ENCODE measurements at places on chromosomes 12 and 14.

- no peak for DNase-seq
These were observed 34.2 kb upstream of the PLEKHA5 start for GRCh38 chr12:19095331-19095730.

DNA sequence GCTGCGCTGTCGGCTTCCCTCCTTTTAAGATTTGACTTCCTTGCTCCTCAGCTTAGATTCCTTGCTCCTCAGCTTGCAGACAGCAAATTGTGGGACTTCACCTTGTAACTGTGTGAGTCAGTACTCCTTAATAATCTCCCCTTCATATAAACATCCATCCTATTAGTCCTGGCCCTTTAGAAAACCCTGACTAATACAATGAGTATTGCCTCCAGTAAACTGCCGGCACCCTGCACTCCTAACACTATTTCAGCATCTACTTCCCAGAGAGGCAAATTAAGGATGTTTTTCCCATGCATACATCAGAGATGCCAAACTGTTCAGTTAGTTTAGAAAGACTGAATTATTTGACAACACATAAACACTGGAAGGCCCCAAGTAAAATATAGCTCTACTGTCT lies 611.3 kb upstream of the TMEM132C start:
- DNase-seq: peak; percentile 10

DNA sequence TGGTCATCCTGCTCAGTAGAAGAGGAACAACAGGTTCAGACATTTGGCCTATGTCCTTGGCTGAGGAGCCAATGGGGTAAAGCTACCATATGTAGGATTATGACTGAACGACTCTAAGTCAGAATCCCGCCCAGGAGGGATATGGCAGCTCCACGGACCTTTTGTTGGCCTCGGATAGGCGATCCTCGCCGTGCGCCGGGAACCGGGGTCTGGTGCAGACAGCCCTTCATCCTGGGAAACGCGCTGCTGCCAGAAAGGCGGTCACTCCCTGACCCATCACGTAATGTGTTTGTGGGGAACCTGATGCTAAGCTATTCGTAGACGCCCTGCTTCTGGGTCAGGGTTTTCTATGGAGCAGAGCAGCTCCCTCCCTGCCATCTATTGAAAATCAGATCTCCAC lies 178.9 kb upstream of the ALG10B start:
- DNase-seq: no peak

DNA sequence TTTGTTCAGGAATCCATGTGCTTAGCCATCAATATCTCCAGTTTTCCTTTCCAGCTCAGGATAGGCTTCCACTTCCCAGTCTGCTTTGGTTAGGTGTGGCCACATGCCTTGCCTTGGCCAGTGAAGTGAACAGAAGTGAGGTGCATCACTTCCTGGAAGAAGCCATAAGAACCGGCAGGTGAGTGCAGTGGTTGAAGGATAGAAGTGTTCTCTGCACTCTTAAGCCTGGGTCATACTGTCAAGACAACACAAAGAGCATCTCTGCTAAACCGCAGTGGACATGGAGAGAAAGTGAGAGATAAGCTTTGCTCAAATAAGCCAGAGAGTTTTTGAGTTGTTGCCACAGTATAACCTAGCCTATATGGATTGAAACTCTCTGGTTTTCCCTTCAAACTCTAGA lies 11.4 kb downstream of the GNG2 start:
- DNase-seq: no peak

DNA sequence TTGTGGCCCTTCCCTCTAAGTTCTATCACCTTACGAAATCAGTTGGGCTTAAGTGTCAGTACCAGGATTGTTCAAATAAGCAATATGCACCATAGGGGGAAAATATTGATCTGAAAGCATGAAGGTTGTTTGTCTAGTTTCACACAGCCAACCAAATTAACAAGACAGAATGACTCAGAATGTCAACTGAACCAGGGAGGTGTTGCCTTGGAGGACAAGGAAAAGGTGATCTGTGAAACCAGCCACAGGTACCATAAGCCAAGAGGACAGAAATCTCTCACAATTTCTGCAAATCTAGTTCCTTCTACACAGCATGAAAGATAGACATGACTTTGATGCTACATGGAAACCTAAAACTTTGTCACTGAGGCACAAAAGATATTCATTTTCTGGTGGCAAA lies 297.9 kb downstream of the BCL11B start:
- DNase-seq: no peak

GRCh38 chr14:91135039-91135438 lies 21.2 kb downstream of the DGLUCY start:
- no peak for DNase-seq

GRCh38 chr12:9745199-9745598 lies 12.3 kb upstream of the CLECL1 start:
- DNase-seq: no peak

DNA sequence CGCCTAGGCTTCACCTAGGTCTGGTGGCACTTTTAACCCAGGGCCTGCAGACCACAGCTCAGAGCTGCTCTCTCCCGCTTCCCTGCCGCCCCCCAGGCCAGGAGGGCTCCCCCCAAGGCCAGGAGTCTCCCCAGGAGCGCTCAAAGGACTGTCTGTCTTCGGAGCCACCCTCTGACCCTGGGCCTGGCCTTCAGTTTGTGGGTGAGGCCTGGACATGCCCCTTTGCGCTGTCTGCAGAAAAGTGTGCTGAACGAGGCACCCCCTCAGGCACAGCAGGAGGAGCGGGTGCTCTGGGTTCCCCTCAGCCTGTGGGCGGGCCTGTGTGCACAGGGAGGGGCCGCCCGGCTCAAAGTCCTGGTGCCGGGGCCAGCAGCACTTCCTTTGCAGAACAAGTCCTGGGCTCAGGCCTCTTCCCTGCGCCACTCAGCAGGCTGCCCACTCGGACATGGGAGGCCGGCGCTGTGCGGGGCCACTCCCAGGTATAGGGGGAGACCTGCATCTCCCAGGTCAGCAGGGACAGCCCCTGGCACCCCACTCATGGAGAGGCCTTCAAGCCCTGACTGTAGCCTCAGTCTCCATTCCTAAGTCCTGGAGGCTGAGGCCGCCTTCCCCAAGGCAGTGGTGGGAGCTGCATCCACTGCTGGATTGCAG lies 14.3 kb downstream of the DEGS2 start:
- no peak for DNase-seq

DNA sequence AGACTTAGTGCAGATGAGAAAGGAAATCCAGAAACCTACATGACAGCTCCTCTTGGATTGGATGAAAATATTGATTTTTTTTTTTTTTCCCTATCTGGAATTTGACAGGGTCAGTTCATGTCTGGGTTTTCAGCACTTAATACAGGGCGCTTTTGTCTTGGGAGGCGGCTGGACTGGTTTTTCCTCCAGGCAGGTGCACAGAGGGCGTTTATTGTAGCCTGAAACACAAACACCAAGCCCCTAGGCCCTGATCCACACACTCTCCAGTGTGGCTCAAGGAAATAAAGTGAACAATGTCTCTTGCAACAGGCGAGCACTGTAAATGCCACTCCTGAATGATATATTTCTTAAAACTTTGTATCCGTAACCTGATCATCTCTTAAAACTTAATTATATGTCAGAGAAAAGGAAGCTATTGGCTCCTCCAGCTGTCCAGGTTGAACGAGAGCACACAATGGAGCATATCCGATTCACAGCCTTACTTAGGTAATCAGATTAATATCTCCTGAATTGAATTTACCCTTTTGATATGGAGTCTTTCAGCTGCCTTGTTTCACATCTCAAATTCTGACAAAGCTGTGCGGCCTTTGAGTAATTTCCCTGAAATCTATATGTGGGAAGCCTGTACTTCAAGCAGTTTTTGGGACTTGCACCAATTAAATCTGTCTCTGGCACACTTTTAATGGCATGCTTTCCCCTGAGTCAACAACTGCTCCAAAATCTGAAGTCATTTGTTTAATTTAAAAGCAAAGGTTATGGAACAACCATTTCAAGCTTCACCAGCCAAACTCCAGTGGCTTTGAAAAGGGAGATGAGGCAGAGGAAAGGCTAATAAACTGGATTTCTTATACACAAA lies 485.7 kb downstream of the ZFP36L1 start:
- DNase-seq: no peak

DNA sequence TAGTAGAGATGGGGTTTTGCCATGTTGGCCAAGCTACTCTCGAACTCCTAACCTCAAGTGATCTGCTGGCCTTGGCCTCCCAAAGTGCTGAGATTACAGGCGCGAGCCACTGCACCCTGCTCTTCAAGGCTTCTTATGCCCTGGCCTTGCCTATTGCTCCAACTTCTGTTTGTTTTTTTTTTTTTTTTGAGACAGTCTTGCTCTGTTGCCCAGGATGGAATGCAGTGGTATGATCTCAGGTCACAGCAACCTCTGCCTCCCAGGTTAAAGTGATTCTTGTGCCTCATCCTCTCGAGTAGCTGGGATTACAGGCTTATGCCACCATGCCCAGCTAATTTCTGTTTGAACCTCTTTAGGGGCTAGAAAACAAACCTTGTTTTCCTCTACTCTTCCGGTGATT lies 6.0 kb upstream of the ABCD4 start:
- no peak for DNase-seq

- peak; percentile 2 for DNase-seq
These were observed 43.6 kb downstream of the FSCB start for GRCh38 chr14:44463356-44464004.

- no peak for DNase-seq
These were observed 2.0 kb upstream of the SHMT2 start for GRCh38 chr12:57227315-57228115.

GRCh38 chr12:52659395-52659794 lies 7.4 kb upstream of the KRT2 start:
- DNase-seq: no peak

- no peak for DNase-seq
These were observed 1.1 kb upstream of the ARPC3 start for GRCh38 chr12:110451263-110451662.

Data from cardiac fibroblast (primary cell).